Stimulated activated CD4-positive, alpha-beta T cell treated with anti-CD3 and anti-CD28 coated beads, Interleukin-12 subunit alpha, Interleukin-12 subunit beta, amount 100 ng/mL, for 24 hours (primary cell): ENCODE measurements at places on chromosomes 13 and 19.

DNA sequence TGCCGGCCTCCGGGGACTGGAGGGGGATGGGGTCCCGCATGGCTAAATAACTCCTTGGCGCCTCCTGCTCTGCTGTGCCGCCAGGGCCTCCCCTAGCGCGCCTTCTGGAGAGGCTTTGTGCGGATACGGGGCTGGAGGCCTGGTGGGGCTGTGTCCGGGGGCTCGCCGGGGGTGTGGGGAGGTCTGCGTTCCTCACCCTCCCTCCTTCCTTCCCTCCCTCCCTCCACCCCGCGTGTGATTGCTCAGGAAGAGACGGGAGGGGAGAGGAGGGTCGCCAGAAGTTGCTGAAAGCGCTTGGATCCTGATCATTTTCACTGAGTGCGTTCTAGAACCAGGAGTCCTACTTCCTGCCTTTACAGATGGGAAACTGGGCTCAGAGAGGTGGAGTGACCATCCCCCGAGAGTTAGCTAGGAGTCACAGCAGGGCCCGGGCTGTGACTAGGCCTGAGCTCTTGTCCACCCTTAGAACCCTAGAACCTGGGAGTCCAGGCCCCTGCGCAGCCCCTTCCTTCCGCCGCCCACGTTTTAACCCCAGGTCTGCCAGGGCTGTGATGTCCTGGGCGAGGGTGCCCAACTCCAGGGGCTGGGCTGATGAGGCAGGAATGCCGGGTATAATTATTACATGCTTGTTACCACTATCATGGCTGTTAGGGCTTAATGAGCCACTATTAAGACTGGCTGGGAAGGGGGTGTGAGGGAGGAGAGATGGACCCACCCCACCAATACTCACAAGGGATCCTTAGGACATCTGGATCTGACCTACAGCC, 782 bp upstream of the JUND start:
- DNase-seq: no peak

DNA sequence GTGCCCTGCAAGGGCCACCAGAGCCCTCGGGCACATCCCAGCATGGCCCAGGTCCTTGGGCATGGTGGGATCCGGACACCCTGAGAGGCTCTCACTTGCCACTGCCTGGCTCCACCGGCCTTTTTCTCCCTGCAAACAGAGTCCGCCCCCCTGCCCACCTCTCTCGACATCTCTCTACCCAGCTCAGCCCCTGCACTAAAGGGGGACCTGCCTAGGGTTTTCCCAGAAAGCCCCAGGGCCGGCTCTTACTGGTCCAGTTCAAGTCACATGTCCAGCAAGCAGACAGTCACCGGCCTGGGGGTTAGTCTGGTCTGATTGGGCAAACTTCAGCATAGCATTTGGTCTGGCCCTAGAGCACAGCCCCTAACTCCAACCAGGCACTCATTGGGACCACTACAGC, 52.9 kb downstream of the SMARCA4 start:
- DNase-seq: no peak

DNA sequence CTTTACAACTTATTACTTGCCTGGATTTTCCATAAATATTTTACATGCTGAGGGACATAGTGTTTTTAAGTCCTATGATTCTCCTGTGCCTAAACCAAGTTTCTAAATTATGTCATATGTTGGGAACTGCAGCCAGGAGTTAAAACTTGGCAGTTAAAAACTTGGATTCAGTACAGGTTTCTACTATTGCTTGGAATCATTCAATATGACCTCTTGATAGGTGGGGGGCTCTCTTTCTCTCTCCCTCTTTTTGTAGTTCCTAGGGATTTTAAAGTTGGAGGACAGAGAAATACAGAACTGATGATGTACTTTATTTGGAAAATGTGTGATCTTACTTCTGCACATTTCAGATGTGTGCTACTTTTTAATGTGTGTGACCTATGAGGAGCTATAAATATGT, 4.7 kb downstream of the CSNK1A1L start:
- DNase-seq: no peak

DNA sequence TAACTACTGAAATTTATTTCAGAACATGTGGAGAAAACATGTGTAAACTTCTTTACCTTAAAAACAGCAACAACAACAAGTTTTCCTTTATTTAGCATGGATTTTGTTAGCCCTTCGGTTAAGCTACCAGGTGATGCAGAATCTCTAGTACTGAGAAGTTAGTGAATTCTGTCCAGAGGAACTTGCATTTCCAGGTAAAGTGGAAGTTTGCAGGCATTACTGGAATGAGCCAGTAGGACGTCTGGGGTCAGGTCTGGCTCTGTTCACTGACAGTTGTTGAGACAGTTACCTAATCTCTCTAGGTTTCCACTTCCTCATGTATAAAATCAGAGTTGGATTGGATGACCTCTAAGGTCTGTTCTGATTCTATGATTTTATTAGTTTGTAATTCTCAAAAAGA, 244.3 kb downstream of the OLFM4 start:
- no peak for DNase-seq

- DNase-seq: no peak
These were observed 33.2 kb upstream of the PEPD start for GRCh38 chr19:33554821-33555220.

DNA sequence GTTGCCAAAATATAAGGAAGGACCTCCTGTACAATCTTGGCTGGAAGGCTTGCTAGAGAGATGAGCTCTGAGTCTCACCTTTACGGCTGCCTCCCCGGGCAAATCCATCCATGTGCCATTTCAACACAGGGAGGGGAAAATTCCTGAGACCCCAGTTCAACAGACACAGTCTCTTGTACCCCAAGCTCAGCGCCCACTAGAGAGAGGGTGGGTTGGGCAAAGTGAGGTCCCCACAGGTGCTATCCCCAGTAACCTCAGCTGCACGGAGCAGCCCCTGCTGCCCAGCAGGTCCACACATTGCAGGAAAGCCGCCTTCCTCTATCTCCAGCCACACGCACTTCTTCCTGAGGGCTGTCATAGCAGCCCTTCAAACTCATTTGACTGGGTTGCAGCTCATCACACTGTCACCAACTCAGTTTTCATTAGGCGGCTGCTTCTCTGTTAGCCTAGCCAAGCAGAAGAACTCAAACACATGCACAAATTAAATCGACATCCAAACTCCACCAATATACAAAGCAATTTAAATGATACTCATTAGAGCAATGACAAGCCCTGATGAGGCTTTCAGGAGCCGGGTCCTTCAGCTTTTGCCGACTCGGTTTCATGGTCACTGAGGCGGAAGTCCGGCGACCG, 80.4 kb downstream of the TSHZ3 start:
- no peak for DNase-seq

DNA sequence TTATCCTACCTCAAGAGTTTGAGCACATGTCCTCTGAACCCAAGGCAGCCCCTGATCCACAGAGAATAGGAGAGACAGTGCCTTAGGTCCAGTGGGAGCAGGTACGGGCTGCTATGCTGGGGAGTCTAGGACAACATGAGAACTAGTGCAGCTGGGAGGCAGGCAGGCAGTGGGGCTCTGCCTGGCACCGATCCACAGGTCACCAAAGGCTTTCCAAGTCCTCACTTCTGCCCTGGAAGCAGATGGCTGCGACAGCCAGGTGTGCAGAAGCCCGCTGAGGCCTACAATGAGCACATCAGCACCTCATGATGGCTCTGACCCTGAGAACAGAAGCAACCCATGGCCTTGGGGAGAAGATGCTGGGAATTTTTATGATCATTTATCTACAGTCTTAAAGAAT, 29.8 kb upstream of the EPHX3 start:
- DNase-seq: no peak

DNA sequence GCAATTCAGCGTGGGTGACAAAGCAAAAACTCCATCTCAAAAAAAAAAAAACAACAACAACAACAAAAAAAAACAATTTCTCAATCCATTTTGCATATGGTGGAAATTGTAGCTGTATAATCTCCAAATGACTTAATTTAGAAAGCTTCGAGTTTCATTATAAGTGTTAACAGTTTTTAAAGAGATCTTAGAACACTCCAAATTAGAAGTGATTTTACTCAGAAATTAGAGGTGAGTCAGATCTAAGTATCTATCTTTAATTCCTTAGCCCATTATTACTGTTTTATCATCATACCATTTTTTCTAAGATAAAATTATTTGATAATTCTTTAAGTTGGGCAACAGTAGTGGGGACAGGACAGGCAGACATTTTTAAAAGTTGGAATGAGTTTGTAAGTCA, 60.5 kb downstream of the ZMYM2 start:
- no peak for DNase-seq

- DNase-seq: no peak
These were observed 24.1 kb downstream of the SLC25A30 start for GRCh38 chr13:45393941-45394570.

DNA sequence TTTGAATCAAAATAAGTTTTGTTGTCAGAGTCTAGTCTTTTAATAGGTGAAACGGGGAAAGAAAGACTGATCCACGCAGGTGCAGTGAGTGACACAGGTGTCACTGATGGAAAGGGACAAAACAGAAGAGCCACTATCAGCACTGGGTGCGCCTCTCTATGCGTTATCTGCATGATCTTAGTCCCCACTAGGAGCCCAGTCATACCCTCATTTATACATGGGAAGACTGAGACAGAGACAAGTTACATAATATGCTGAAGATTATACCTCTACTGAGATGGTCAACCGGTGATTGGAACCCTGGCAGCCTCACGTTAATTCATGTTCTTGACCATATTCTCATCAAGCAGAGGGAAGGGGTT, 3.4 kb downstream of the LRCH1 start:
- no peak for DNase-seq

- no peak for DNase-seq
These were observed 613.9 kb downstream of the TBC1D4 start for GRCh38 chr13:74868049-74868448.

DNA sequence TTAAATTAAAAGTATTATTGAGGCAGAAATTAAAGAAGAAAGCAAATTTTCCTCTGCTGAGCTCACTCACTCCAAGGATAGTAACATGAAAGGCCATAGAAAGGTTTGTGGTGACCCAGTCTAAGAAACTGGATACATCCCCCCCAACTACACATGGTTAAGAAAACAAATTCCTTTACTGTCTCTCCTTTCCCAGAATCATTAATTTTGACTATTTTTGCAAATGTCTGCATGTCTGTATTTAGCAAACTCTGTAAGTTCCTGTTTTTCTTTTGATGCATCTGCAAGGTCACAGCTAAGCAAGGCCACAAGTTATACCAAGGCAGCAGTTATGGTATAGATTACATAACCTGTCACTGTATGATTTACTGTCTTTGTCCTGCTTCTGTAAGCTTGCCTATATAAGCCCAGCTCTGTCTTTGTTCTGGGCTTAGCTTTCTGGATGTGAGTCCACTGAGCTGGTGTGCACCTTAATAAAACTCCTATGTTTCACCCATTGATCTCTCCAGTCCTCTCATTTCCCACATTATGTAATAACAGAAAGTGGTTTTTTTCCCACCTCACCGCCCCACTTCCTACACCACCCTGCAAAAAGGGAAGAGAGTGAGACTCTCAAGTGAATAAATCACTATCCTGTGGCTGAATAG, 8.5 kb upstream of the ZNF83 start:
- DNase-seq: no peak

DNA sequence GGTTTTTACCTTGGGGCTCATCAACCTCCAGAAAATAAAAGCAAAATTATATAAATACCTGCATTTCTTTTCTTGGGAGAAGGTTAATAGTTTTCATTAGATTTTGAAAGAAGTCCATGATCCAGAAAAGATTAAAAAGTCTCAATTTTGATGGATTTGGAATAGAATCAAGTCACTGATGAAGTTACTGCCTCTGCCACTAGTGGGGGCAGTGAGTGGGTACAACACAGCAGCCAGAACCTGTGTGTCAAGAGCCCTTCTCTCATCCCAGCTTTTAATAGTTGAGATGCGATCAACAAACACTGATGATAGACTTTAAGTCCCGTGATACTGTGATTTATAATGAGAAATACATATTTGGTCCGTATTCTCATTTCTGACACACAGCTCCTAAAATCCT, 686.7 kb downstream of the DIAPH3 start:
- no peak for DNase-seq

DNA sequence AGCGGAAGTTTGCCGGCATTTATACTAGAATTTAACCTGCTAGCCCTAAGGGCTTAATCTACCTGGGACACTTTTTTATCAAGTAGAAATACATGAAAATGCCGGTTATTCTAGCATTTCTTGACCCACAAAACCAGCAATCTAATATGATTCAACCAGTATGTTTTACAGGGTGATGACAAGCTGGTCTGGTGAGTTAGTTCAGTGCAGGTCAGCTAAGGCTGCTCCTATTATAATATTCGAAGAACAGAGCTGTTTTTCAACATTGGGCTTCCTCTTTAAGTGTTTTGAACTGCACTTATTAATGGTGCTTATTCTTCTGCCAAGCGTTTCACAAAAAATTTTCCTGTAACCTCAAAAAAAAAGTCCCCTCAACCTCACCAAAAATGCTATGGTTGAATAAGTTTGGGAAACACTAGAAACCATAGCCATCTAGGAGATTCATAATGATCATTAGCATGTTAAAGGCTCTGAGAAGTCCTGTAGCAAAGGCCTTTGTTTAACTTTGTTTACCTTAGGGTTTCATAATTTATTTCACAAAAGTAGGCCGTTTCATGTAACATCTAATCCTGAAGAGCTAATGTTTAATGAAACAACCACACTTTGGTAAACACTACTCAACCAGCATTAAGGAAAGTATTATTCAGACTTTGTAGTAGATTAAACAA, 526.6 kb downstream of the KLF12 start:
- DNase-seq: no peak

DNA sequence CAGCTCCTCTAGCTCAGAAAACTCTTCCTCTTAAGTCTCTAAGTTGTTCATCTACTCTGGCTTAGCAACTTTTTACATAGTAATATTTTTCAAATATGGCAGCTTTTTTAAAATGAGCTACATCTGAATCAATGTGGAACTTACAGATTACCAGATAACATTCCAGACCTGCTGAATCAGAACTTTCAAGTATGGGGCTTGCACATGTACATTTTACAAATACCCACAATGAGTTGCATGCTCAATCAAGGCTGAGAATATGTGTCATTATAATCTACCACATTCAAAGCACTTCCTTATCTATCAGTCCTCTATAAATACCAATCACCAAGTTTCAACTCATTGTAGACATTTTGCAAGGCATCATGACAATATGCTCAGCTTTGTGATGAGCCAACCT, 383.1 kb downstream of the FGF14 start:
- no peak for DNase-seq

DNA sequence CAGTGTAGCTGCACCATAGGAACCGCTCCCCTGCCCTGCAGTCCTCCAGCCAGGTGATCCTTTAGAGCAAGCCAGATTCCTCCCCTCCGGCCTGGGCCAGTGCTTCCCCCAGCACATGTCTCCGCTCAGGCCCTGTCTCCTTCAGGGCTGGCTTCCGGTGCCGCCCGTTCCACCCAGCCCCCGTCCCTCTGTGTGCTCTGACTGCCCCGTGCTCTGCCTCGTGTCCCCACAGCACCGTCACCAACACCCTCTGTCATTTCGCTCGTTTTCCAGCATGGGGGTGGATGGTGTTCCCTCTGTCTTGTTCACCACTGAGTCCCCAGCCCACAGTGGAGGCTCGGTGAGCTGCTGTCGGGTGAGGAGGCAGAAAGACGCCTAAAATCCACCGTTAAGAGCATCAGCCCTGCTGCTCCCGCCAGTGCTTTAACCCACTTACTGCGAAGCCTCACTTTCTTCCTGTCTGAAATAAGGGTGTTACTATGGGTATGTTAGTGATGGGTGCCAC, 54.5 kb downstream of the TSSK6 start:
- peak; percentile 44 for DNase-seq
